Head of caudate nucleus (tissue), 42 donors: ENCODE measurements at places on chromosomes 12 and 14.

DNA sequence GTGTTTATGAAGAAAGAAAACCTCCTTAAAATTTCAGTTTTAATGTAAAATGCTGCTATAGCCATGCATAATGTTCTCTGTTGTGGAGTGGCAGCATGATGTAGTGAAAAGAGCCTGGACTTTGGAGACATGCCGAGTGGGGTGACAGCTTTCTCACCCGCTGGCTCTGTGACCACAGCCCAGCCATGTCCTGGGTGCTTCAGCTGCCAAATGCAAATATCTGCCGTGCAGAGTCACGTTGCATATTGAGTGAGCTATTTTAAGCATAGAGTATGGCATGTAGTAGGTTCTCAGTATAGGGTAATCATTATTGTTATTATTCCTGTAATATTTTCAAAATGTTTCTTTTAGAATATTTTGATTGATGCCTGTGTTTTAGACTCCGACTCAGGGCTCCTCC, 15.5 kb upstream of the TCTN2 start:
- DNase-seq: no peak

DNA sequence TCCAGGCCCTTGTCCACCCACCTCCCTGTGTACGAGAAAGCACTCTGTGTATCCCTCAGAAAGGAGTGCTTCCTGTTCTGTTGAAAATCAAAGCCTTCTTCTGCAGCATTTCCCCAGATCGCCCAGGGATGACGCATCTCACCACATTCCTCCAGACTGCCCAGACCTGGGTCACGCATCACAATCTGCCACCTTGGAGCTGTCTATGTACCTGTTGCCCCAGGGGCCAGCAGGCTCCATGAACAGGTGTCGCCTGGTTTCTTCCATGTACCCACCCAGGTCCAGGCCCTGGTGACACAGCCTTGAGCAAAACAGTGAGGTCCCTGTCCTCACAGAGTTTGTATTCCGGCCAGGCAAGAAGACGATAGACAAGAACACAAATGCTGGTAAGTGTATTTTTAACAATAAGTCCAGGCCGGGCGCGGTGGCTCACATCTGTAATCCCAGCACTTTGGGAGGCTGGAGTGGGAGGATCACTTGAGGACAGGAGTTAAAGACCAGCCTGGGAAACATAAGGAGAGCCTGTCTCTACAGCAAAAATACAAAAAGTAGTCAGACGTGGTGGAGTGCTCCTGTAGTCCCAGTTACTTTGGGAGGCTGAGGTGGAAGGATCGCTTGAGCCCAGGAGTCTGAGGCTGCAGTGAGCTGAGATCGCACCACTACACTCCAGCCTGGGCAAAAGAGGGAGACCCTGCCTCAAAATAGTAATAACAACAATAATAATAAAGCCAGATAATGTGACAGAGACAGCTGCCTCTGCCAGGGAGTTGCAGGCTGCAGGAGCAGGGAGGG, 6.8 kb upstream of the PPP1R13B start:
- no peak for DNase-seq

- no peak for DNase-seq
These were observed 62.7 kb downstream of the RASSF3 start for GRCh38 chr12:64672925-64673409.

DNA sequence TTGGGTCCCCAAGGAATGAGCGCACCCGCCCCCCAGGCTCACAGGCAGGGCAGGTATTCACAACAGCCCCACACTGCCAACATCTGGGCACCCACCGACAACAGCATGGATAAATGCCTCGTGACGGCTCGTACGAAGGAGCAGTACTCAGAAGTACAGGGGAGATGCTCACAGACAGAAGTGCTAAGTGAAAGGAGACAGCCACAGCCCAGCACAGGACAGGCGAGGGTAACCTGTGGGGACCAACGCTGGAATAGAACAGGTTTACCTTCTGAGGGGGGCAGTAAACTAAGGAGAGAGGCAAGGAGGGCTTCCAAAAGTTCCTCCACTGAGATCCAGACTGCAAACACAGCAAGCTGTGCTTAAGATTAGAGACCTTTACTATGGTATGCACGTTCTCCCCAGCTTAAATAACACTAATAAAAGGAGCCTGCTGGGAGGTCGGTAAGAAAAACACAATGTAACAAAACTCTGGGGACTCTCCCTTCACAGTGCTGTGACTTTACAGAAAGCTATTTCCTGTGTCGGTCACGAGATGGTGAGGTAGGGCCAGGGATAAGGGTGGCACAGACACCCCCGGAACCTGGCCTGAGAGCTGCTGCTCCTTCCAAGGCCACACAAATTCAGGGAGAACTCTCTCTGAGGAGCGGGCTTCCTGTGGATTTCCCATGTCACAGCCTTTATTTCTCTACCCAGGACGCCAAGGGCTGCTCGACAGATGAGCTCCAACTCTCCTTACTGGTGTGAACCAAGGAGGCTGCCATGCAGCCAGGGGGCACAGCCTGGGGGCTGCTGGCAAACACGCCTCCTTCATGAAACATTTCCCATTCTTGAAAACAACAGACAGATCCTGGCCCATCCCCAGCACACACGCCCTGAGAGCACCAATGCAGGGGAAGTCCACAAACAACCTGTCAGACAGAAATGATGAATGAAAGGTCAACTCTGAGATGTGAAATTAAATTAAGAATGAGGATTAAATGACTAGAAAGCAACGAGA, 26.3 kb downstream of the SLC15A4 start:
- DNase-seq: no peak

DNA sequence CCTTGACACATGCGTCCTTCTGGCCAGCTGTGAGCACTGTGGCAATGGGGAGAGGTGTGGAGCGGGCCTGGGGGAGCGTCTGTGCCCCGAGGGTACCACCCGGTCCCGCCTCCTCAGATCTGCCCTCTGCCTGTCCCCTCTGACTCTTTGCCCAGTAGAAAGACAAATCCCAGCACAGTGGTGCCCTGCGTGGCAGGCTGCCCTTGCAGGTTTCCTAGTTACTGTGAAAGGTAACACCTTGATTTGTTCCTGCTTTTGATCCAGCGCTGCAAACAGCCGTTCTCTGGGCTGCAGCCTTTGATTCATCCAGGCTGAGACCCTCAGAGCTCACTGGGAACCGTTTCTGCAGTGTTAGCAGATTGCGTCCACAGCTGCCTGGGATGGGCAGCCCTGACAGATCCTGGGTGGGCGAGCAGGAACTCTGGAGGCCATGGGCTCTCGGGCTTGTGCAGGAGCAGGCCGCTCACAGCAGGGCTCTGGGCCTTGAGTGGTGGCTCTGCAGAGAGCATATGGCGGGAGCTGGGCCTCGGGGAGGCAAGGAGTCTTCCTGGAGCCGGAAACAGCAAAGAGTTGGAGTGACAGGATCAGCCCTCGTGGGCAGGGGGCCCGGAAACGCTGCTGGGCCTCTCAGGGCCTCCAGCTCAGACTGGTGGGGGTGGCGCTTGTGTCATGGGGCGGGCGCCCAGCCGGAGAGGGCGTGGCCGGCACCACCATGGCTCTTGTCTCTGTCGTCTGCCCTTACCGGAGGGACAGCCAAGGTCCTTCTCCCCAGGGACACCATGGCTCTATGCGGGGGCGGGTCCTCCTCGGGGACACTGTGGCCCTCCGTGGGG, 16.6 kb downstream of the FBRSL1 start:
- DNase-seq: peak; percentile 60

- no peak for DNase-seq
These were observed 987 bp downstream of the CCER1 start for GRCh38 chr12:90953956-90954421.

DNA sequence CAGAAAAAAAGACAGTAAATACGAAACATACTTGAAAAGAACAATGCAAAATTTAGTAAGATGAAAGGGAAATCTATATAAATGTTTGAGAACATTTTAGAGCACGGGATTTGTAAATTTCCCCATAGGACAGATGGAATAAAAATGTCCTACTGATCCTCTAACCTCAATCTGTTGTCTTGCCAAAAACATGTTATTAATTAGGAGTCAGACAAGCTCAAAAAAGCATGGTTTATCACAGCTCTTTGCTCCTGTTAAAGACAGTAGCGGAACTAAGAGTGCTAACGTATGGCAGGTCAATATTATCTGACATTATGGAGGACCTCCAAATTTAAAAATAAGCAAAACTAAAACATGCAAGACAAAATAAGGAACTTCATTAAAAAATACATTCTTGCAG, 12.9 kb downstream of the GMFB start:
- no peak for DNase-seq

DNA sequence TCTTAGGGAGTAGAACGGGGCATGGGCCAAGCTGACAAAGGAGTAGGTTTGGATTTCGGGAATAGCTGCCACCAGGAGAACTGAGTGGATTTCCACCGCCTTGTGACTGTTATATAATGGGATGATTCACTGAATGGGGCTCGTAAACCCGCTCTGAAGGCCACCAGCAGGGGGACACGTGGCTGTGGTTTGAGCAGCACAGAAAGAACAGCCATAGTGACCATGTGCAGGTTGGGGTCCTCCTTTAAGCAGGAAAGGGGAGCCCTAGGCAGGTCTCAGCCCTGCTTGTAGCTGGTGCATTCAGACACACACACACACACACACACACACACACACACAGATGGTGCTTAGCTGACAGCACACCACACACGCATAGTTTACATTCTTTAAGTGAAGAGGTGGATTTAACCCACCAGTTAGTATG, 8.6 kb upstream of the ASB2 start:
- peak; percentile 89 for DNase-seq

GRCh38 chr12:53200107-53200457, 7.0 kb downstream of the ITGB7 start:
- no peak for DNase-seq

DNA sequence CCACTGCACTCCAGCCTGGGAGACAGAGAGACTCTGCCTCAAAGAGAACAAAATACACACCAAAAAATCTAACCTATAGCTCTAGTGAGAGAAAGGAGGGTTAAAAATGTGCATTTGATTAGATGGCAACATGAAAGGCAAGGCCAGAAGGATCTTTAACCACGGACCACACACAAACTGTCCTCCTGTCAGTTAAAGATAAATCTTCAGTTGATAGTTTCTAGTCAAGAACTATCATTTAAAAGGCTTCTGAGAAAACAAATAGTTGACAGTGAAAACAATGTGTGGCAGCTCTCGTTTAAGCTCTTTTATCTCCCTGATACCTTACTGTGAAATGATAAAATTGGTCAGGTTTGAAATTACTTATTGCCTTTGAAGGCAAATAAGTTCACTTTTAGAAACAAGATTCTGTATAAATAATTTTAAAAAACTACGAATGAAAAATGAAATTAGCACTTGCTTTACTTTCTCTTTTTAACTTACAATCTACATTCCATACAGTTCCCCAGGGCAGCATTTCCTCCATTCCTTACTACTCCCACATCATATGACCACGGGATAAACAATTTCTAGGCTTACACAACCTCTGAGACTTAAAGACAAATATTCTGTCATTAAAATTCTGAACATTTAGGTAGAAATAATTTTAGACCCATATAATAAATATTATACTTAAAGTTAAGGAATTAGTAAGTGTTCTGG, 71.4 kb upstream of the GNPNAT1 start:
- DNase-seq: no peak
